ENCODE measurements at places on chromosomes 11 and 22.

- H3K4me1 ChIP-seq = no peaks in the 10 kb centered on the region
- H3K36me3 ChIP-seq = no peaks in the 10 kb centered on the region
- H3K27ac ChIP-seq = no peak overlapping the region
- peaks cover 66% of the 10 kb centered on the region for H3K27me3 ChIP-seq
These were observed 79.5 kb upstream of the RTL6 start for GRCh38 chr22:44577391-44578109.

DNA sequence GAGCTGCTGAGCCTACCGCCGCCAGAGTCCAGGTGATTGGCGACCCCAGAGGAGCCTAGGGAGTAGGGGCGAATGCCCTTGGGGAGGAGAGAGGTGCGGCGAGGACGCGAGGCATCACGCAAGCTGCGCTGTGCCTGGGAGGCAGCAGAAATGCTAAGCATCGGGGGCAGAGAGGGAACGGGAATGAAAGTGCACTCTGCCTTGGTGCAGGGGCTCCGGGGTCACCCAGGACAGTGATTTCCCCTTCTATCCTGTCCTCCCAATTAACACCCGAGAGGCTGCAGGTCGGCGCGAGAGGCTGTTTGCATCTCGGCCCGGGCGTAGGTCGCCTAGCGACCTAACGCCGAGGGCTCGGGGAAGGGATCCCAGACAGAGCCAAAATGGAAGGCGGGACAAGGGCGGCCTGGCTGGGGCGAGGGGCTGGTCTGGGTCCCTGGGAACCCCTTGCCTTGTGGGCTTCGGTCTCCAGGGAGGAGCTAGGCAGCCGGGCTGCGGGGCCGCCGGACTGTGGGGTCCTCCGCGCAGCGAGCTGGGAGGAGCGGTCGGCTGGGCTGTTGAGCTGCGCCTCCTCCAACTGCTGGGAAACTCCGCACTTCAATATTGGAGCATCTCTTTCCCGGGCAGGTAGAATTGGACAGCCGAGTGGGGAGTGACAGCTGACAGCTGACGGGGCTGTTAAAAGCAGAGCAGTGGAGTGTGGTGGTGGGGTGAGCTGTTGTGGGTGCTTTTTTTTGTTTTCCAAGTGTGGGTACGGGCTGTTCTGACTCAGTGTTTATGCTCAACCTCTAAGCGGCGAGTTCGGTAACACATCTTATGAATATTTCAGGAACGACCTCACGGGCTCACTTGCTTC lies 657 bp downstream of the ELMOD1 start:
- peak; percentile 36 for DNase-seq
- H3K36me3 ChIP-seq = no peaks in the 10 kb centered on the region
- peaks cover 17% of the 10 kb centered on the region for H3K4me1 ChIP-seq
- H3K27ac ChIP-seq = no peak overlapping the region
- H3K27me3 ChIP-seq = peaks cover 73% of the 10 kb centered on the region
- H3K4me3 ChIP-seq = peak overlapping the region; percentile 56

DNA sequence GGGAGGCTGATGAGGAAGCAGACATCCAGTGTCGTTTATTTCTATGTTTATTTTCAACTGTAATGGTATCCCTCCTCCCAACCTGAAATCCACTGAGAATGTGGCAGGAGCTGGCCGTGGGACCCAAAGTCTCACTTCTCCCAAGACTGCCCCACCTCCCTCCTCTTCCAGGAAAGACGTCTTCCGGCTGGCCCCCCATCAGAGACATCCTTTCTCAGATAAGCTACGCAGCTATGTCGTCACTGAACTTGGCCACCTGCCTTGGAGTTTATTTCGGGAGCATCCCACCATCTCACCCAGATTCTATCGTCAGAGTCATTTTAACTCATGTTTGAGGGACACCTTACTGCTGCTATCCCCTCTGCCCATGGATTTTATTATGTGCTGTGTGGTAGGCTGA lies 13.9 kb downstream of the TMEM184B start:
- H3K27ac ChIP-seq = no peak overlapping the region
- peaks cover 7% of the 10 kb centered on the region for H3K36me3 ChIP-seq
- no peak overlapping the region for H3K4me3 ChIP-seq
- H3K4me1 ChIP-seq = peaks cover 11% of the 10 kb centered on the region

DNA sequence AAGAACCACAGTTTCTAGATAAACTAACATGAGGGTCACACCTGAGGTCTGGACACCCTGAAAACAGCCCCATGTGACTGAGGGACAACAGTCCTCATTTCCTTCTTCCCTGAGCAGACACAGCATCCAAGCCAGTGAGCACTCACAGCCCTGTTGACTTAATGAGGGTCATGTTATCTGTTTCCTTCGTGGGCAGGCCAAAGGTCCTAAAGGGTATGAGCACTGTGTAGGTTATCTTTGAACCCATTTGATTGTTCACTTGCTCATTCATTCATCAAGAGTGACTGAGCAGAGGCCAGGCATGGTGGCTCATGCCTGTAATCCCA lies 170.7 kb upstream of the B3GAT1 start:
- no peaks in the 10 kb centered on the region for H3K4me1 ChIP-seq
- DNase-seq = no peak
- H3K4me3 ChIP-seq = no peak overlapping the region
- H3K36me3 ChIP-seq = no peaks in the 10 kb centered on the region
- no peak overlapping the region for H3K27ac ChIP-seq

- no peak overlapping the region for H3K4me3 ChIP-seq
- no peak for DNase-seq
- no peaks in the 10 kb centered on the region for H3K27me3 ChIP-seq
- H3K4me1 ChIP-seq = peaks cover 3% of the 10 kb centered on the region
- no peaks in the 10 kb centered on the region for H3K36me3 ChIP-seq
- H3K27ac ChIP-seq = no peak overlapping the region
These were observed 48.0 kb downstream of the LRRC32 start for GRCh38 chr11:76622493-76623094.

DNA sequence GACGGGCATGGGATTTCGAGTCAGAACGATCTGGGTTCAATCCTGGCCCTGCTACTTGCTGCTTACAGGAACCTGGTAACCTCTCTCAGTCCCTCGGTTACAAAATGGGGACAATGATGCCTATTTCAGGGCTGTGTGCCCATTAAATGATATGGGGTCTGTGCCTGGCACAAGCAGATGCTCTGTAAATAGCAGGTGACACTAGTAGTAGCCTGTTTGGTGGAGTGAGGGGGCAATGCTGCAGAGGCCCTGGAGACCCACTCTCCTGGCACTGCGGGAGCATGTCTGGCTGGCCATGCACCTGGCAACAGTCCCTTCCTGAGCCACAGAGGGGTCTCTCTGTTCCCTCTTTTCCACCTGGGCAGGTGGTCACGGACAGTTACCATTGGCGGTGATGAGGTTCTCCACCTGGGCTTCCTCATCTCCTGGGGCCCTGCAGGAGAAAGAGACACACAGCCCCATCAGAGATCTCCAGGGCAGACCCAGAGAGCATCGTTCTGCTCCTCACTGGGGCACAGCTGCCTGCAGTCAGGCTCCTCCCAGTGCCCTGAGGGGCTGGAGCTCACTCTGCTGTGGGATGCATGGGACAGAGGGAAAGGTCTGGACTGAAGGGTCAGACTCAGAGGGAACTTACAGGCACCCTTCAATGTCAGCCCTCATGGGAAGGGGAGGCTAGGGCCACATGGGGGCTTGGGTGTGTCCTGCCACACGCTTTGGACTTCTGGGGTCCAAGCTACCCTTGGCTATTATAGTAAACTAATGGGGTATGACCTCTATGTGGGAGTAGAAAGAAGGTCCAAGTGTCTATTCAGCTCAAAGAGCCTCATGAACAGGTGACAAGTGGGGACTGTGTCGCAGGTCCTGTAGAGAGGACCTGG lies 15.6 kb upstream of the FXYD2 start:
- no peak overlapping the region for H3K27ac ChIP-seq
- peaks cover 41% of the 10 kb centered on the region for H3K36me3 ChIP-seq
- peaks cover 15% of the 10 kb centered on the region for H3K4me1 ChIP-seq
- H3K27me3 ChIP-seq = no peaks in the 10 kb centered on the region
- DNase-seq = no peak

DNA sequence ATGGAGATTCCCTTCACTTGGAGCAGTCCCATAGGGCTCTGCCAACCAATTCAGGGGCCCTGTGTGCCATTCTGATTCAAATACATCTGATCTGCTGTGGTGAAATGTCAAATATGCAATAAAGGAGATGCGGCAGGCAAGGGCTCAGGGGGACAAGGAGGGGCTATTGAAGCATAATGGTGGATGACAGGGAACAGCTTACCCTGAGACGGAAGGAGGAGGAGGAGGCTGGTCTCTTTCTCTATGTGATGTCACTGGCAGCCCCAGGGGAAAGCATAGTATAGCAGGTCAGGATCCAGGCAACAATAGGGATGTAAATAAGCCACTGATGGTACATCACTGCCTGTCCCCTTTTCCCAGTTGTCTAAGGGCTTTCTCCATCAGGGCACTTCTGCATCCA lies 350.9 kb upstream of the SYN3 start:
- H3K36me3 ChIP-seq = peaks cover 4% of the 10 kb centered on the region
- peaks cover 2% of the 10 kb centered on the region for H3K4me1 ChIP-seq

DNA sequence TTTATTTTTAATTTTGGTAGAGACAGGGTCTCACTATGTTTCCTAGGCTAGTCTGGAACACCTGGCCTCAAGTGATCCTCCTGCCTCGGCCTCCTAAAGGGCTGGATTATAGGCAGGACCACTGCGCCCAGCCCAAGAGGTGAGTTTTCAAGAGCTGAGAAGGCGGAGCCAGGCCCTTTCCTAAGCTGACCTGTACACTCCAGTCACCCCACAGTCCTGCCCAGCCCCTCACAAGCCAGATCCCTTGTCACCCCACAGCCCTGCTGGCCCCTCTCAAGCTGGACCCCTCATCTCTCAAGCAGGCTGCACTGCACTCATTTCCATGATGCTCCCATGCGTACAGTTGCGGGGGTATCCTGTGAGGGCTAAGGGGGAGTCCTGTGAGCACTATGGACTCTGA lies 2.9 kb downstream of the DENND6B start:
- peaks cover 16% of the 10 kb centered on the region for H3K4me1 ChIP-seq
- H3K4me3 ChIP-seq = no peak overlapping the region
- H3K27me3 ChIP-seq = no peaks in the 10 kb centered on the region
- DNase-seq = no peak
- H3K27ac ChIP-seq = no peak overlapping the region

DNA sequence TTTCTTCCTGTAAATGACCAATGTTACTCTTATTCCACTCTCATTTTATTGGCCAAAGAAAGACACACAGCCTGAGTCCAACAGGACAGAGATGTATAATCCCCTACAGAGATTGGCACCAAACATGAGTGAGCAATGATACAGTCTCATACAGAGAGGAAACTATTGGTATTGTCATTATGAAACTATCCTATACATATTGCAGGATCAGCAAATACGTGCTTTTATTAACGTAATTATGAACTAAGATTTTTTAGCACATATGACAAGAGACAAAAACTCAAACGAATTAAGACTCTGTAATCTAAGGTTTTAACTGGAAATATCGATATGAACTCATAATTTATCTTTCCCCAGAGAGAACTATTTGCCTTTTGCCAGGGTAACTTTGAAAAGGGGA lies 99.3 kb upstream of the LDLRAD3 start:
- no peak overlapping the region for H3K4me3 ChIP-seq
- peaks cover 18% of the 10 kb centered on the region for H3K27me3 ChIP-seq
- H3K36me3 ChIP-seq = no peaks in the 10 kb centered on the region
- no peak for DNase-seq
- H3K27ac ChIP-seq = no peak overlapping the region

GRCh38 chr11:2268729-2269600 lies 1.4 kb downstream of the ASCL2 start:
- H3K36me3 ChIP-seq = peaks cover 7% of the 10 kb centered on the region
- peaks cover 11% of the 10 kb centered on the region for H3K4me1 ChIP-seq
- H3K27ac ChIP-seq = no peak overlapping the region

GRCh38 chr11:122032317-122032716 lies 83.7 kb downstream of the BLID start:
- H3K4me3 ChIP-seq = no peak overlapping the region
- H3K27ac ChIP-seq = no peak overlapping the region
- no peaks in the 10 kb centered on the region for H3K27me3 ChIP-seq
- no peaks in the 10 kb centered on the region for H3K4me1 ChIP-seq
- no peak for DNase-seq

GRCh38 chr11:57312511-57313021 lies 12.2 kb downstream of the TNKS1BP1 start:
- H3K4me1 ChIP-seq = peaks cover 59% of the 10 kb centered on the region
- H3K27me3 ChIP-seq = no peaks in the 10 kb centered on the region
- H3K4me3 ChIP-seq = no peak overlapping the region
- DNase-seq = no peak
- H3K27ac ChIP-seq = peak overlapping the region; percentile 77

GRCh38 chr11:131217313-131218310 lies 152.8 kb upstream of the NTM start:
- no peak overlapping the region for H3K4me3 ChIP-seq
- H3K4me1 ChIP-seq = no peaks in the 10 kb centered on the region
- peaks cover 18% of the 10 kb centered on the region for H3K27me3 ChIP-seq
- no peaks in the 10 kb centered on the region for H3K36me3 ChIP-seq
- no peak for DNase-seq
- no peak overlapping the region for H3K27ac ChIP-seq

GRCh38 chr11:91295591-91295990 lies 929.0 kb upstream of the FAT3 start:
- peak; percentile 2 for DNase-seq
- no peak overlapping the region for H3K4me3 ChIP-seq
- no peak overlapping the region for H3K27ac ChIP-seq
- no peaks in the 10 kb centered on the region for H3K4me1 ChIP-seq
- no peaks in the 10 kb centered on the region for H3K36me3 ChIP-seq

GRCh38 chr22:47304191-47304831 lies 541.9 kb downstream of the TBC1D22A start:
- H3K4me1 ChIP-seq = no peaks in the 10 kb centered on the region
- H3K4me3 ChIP-seq = no peak overlapping the region
- no peak overlapping the region for H3K27ac ChIP-seq
- H3K27me3 ChIP-seq = peaks cover 11% of the 10 kb centered on the region
- no peak for DNase-seq

GRCh38 chr11:10653946-10654810 lies 39.4 kb downstream of the IRAG1 start:
- H3K4me1 ChIP-seq = peaks cover 31% of the 10 kb centered on the region
- peak; percentile 62 for DNase-seq
- H3K27ac ChIP-seq = no peak overlapping the region
- no peaks in the 10 kb centered on the region for H3K27me3 ChIP-seq

GRCh38 chr11:119361056-119361787 lies 14.7 kb upstream of the MFRP start:
- no peak overlapping the region for H3K4me3 ChIP-seq
- H3K4me1 ChIP-seq = peaks cover 27% of the 10 kb centered on the region
- H3K27me3 ChIP-seq = peaks cover 46% of the 10 kb centered on the region
- no peaks in the 10 kb centered on the region for H3K36me3 ChIP-seq
- H3K27ac ChIP-seq = peak overlapping the region; percentile 35
- peak; percentile 87 for DNase-seq

DNA sequence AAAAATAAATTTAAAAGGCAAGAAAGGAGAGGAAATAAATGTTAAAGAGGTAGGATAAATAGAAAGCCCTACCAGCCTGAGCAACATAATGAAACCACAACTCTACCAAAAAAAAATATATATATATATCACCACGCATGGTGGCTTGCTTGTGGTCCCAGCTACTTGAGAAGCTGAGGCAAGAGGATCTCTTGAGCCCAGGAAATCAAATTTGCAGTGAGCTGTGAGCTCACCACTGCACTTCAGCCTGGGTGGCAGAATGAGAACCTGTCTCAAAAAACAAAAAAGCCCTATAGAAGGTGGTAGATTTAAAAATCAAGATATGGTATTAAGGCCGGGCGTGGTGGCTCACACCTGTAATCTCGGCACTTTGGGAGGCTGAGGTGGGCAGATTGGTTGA lies 10.5 kb downstream of the NUCB2 start:
- H3K4me3 ChIP-seq = no peak overlapping the region
- DNase-seq = no peak
- no peak overlapping the region for H3K27ac ChIP-seq

GRCh38 chr22:19800761-19801244 lies 40.2 kb downstream of the TBX1 start:
- no peaks in the 10 kb centered on the region for H3K36me3 ChIP-seq
- H3K4me3 ChIP-seq = no peak overlapping the region
- no peaks in the 10 kb centered on the region for H3K27me3 ChIP-seq
- no peak overlapping the region for H3K27ac ChIP-seq
- H3K4me1 ChIP-seq = peaks cover 20% of the 10 kb centered on the region

Measured in mesenchymal stem cell (in vitro differentiated cells and primary cell).